ENCODE measurements at places on chromosomes 2 and 18.

DNA sequence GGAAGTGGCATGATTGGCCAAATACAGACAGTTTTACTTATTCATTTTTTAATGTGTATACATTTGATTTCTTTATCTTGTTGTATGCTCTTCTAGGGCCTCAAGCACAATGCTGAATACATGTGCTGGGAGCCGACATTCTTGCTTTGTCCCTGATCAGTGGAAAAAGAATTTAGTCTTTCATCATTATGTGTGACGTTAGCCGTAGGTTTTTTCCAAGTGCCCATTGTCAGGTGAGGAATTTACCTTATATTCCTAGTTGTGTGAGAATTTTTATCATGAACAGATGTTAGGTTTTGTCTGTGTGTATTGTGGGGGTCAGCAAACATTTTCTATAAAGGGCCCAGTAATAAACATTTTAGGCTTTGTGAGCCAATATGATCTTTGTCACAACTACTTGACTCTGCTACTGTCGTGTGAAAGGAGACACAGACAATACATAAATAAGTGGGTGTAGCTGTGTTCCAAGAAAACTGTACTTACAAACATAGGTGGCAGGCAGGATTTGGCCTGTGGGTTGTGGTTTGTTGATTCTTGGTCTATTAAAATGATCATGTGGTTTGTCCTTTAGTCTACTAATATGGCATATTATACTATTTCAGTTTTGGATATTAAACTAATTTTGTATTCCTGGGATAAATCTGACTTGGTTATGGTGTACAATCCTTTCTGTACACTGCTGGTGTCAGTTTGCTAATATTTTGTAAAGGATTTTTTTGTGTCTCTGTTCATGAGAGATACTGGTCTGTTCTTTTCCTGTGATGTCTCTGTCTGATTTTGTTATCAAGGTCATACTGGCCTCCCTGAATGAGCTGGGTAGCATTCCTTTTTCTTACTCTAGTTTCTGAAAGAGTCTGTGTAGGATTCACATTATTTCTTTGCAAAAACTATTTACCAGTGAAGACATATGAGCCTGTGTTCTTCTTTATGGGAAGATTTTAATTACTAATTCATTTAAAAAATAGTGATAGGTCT is 132.2 kb upstream of the SMAD7 start:
- no peak for DNase-seq

DNA sequence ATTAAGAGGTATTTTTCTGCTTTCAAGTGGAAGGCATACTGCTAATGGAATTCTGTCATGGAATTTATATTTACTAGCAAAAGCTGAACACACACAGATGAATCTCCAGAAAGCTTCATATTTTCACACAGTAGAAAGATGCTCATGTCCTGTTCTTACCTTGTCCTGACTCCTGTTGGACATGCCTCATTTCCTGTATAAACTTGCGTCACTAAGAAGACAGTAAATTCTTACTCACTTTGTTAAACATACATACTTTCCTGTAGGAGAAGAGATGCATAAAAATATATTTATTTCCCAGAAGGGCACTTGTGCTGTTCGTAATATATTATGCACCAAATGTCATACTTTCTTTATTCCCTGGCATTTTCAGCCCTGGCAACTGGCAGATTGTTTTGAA is 238.3 kb upstream of the RASGRP3 start:
- no peak for DNase-seq

GRCh38 chr2:207983641-207984042 is 41.7 kb downstream of the PLEKHM3 start:
- no peak for DNase-seq

DNA sequence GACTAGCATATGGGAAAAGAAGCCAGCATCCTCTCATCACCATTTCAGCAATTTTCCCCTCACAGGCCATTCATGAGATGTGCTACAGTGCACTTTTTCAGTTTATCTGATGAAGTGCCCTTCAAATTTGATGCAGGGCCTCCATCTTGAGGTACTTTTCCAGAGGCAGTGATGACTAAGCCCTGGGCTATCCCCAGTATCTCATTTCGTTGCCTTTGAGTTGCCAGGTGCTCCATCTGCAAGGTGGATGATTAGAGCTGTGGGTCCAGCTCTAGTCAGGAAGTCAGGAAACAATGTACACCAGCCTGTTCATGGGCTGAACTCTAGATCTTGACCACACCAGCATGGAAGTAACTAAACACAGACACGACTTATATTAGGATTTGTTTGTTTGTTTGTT is 425.2 kb downstream of the METTL4 start:
- no peak for DNase-seq

GRCh38 chr18:55199291-55199963 is 240.2 kb upstream of the CCDC68 start:
- no peak for DNase-seq

DNA sequence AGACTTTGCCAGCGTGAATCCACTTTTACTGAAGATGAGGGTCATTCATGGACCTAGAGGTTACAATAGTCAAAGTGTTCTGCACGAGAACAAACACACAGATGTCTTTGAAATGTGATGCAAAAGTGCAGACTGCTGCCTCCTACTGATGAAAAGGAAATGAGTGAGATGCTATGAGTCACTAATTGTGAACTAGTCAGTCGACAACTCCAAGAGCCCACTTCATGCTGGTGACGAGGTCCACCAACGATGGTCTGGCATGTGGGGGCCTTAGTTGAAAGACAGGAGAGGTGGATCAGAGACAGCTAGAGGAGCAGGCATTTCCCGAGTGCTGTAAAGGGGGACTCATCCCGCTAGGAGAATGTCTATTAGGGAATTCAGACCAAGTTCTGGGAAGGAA is 17.1 kb upstream of the ZNF236 start:
- no peak for DNase-seq

DNA sequence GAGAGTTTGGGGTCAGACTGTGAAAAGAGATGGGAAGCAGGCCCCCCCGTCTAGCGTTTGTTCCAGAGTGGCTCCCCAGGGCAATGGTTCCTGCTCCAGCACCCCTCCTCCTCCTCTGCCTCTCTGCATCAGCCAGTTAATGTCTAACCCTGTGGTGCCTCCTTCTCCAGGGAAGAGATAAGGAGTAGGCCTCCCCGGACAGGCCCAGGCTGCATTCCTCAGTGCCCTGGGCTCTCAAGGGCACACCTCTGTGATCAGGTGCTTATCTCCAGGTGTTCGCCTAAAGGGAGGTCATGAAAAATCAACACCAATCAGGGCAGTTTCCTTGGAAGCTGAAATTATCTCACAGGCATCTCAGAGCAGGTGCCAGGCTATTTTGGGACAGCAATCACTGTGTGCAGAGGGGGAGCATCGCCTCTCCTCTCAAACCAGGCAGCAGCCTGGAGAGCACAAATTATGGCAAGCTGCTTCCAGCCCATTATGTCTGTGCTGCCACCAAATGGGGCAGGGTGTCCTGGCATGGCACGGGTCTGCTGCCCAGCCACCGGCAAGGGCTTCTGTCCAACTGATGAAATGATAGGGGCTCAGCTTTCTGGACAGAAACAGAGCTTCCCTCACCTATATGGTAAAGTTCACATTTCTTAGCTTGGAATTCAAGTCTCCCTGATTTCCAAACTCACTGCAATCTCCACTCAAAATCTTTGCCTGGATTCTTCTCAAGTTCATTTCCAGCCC is 255.8 kb upstream of the SLC14A2 start:
- no peak for DNase-seq

DNA sequence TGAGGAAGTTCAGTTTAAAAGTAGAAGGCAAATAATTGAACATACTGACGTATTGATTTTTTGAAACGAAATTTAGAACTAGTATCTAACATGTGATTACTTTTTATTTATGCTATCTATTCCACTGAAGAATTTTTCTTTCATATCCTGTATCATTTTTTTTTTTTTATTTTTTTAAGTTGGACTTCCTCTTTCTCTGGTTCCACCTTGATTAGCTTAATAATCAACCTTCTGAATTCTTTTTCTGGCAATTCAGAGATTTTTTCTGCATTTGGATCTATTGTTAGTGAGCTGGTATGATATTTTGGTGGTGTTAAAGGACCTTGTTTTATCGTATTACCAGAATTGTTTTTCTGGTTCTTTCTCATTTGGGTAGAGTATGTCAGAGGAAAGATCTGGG is 411.2 kb downstream of the SOX11 start:
- no peak for DNase-seq

DNA sequence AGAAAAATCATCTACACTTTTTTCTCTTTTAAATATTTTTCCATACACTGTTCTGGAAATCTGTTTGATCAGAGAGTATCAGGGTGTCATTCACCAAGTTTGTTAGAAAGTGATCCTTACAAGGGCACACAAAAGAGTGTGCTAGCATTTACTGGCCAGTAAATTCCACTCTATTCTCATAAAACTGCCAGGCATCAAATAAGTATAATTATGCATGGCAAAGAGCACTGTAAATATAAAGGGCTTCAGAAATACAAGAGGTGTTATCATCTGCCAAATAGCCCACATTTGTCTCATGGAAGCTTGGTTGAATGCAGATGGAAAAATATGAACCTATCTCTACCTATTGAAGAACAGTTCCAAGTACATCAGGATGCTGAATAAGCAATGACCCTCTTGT is 847.3 kb upstream of the ACVR2A start:
- no peak for DNase-seq

GRCh38 chr2:147860009-147860408 is 15.2 kb downstream of the ACVR2A start:
- no peak for DNase-seq

DNA sequence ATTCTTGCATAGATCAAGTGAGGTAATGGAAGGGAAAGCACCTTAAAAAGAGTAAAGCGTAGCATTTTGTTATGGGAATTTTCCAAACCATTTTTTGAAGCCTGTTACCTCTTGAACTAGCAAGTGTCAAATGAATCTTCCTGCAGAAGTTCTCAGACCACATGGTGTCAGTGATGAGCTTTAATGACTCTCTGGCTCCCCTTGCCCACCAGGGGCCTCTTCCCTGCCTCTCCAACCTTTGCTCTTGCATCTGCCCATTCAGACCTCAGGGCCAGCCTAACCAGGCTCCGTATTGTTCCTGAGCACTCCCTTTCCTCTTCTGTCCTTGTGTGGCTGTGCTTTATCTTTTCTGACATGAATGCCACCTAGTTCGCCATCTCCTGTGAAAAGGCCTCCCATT is 155.9 kb downstream of the DIS3L2 start:
- no peak for DNase-seq

DNA sequence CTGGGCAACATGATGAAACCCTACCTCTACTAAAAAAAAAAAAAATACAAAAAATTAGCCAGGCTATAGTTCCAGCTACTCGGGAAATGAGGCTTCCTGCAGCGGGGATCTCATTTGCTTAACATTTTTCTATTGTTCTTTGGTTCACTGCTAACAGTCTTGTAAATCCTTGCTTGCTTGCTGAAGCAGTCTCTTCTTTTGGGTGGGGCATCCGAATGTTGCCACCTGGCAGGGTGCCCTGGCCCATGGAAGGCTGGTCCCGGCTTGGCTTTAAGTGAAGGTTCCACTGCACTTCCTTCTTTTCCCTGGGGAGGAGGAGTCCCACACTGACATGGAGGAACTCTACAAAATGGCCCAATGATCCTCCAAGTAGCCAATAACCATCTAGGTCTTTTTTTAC is 6.0 kb upstream of the ANKRD29 start:
- no peak for DNase-seq

DNA sequence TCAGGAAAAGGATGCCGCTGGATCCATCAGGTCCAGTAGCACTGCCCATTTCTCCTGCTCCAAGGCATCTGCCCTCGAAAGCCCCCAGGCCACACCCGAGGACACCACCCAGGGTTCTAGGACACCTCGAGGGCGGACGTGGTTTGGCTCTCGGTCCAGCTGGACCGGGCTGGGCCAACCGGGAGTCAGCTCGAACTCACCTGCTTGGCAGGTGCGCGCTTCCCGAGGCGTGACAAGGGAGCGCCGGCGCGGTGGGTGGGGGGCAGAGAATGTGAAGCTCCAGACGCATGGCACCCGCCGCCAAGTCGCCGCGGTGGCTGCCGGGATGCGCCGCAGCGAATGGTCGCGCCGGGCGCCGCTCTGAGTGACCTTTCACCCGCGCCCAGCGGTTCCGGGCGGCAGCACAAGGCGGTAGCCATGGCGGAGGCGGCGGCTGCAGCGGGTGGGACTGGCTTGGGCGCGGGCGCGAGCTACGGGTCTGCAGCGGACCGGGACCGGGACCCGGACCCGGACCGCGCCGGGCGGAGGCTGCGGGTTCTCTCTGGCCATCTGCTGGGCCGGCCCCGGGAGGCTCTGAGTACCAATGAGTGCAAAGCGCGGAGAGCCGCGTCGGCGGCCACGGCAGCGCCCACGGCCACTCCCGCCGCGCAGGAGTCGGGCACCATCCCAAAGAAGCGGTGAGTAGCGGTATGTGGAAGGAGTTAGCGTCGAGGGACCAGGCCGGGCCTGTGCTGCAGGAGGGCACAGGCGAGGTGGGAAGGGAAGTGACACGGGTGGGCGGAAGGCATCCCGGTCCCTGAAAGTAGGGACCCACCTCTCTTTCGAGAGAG is at the start of gene AGPS:
Gene AGPS (plus strand): TSS at position 401 of the 830 bp plus-strand sequence. CDS start 17 bp downstream, at position 418.
- peak; percentile 87 for DNase-seq

- DNase-seq, result no peak
Observed at GRCh38 chr2:47009253-47009767, 93.7 kb upstream of the MCFD2 start.

- DNase-seq, result no peak
Observed at GRCh38 chr2:14396533-14397083, 235.9 kb upstream of the LRATD1 start.

GRCh38 chr2:65130664-65131175 is 814 bp upstream of the RAB1A start:
- DNase-seq, result no peak

DNA sequence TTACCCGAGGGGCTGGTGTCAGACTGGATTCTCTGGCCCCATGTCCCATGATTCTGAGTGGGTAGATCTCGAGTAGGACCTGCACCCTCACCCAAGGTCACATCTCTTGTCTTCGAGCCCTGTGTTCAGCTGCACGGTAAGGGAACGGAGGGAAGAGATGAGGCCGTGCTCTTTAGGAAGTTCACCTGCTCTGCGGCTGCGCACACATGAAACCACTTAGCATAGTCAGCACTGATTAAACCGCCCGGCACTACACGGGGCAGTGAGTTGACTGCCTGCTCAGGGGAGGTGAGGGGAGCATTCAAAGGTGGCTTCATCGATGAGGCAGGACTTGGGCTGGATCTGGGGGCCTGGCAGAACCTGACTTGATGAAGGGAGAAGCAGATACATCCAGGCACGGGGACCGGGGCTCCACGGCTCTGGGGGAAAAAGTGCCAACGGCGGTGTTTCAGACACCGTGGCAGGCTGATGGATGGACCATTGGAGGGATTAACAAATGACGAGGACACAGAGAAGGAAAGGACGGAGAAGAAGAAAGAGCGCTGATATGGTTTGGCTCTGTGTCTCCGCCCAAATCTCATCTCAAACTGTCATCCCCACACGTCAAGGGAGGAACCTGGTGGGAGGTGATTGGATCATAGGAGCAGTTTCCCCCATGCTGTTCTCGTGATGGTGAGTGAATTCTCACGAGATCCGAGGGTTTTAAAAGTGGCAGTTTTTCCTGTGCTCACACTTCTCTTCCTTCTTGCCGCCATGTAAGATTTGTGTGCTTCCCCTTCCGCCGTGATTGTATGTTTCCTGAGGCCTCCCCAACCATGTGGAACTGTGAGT is 248.6 kb downstream of the CYP26B1 start:
- no peak for DNase-seq

DNA sequence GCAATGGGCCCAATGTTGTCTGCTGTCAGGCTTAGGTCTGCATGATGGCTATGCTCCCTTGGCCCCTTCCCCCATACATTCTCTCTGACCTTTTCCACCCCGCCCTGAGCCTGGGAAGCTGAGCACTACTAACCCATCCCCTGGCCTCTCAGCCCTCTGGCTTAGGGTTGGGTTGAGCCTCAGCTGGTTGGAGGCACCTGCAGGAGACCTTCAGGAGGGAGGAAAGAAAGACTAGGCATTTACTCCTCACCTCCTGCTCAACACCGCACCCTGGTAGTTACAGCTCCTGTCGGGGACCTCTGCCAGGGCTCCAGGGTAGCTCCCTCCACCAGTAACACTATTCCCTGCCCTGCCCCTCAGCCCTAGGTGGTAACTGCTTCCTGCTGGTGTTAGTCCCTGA is 80.5 kb downstream of the GALNT14 start:
- no peak for DNase-seq

Data from urothelium cell line (cell line).